ENCODE measurements at places on chromosomes 1 and 21.
A peak's percentile ranks its signal among the peaks of the same experiment; 100 is the strongest.

DNA sequence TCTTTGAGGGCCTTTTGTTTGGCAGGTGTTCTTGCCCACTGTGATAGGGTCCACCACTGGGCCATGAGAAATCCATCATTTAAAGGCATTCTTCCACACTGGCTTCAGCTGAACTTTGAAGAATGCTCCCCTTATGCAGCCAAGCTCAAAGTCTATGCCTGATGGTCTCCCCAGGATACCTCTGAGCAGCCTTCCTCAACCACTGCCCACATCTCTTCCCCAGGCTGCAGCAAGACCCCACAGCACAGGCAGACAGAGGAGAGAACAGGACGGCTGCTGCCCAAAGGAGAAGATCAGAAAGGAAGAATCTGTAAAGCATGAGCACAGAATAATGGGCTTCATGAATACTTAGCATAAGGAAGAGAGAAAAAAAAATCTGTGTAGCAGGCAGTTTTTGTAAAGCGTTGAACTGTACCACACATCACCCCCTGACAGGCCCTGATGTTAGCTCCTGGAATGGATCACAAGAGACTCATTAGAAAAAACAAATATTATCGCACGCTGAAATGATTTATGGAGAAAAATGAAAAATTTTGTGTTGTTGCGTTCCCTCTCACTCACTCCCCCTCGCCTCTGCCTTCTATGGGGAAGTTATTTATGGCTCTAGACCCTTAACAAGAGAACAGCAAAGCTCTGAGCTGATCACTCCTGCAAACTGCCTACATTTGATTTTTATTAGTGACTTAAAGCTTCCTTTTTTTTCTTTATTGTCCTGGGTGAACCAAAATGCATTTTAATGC lies 134.1 kb downstream of the TMEM53 start:
- DNase-seq: no peak

DNA sequence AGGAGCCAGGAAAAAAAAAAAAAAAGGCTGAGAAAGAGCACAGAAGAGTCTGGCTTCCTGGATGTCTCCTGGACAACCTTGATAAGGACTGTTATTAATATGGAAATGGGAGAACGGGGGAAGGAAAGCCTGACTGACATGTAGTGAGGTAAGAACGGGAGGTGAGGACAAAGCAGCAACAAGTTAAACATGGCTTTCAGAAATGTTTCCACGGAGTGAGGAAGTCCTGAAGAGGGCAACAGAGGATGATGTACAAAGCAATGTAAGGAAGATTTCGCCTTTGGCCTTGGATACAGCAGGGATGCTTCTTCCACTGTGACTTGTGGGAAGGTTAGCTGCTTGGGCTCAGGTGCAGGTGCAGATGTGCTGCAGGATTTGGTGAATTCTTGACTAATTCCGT lies 11.9 kb upstream of the NIBAN1 start:
- no peak for DNase-seq

DNA sequence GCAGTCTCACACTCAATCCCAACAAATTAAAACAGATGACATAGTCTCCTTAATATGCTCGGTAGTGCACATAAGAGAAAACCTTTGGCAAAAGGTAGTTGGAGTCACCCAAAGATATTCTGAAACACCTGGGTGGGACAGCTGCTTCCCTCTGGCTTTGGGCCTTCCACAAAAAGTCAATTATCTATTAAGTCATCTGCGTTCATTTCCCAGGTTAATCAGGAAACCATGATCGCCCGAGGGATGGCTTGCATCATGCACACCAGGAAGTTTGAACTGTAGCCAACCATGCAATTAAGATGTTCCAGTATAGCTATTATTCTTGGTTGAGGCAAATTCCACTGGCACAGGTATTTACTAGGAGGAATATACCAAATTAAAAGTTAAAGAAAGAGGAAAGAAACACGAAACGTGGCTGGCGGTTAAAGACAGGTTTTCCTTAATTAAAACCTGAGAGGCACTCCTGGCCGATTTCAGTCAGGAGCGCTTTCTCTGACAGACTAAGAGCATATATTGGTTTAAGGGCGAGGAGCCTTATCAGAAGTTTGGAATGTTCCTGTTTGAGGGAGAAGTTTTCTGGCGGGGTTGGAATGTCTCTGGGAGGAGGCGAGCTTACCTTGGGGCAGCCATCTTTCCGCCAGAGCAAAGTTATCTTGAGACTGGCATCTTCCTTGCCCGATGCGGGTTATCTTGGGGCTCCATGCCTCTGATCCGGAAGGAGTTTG lies 19.9 kb downstream of the CLDN17 start:
- DNase-seq: no peak

DNA sequence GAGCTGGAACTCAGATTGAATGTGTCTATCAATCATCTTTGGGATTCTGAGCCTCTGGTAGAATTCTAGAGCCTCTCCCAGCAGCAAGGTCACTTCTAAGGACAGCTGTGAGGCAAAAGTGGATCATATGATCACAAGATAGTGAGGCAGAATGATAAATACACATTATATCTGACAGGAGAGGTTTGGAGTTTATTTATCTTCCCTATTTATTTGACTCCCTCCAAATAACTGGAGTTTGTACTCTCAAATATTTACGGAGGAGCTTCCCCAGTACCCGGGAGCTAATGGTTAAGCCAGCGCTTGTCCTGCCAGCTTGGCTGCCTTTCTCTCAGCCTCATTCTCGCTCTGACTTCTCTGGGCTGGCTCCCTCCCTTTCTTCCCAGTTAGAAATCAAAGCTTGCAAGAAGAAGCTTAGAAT lies 2.3 kb downstream of the HMGCS2 start:
- no peak for DNase-seq

DNA sequence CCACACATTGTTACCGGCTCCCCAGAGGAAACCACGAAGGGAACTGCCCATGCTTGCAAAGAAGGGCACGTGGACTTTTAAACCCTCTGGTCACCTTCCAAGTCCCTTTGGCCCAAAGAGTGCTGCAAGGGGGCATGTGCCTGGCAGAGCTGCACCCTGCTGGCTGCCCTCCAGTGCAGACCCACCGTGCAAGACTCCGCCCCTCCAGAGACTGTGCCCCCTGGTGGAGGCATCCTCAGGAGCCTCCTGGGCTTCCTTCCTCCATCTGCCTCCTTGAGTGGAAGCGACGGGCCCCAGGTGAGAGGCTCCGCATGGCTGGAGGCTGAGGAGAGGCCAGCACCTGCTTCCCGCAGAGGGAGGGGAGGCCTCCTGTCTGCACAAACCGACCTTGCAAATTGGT lies 100.6 kb downstream of the CRYAA start:
- DNase-seq: no peak

DNA sequence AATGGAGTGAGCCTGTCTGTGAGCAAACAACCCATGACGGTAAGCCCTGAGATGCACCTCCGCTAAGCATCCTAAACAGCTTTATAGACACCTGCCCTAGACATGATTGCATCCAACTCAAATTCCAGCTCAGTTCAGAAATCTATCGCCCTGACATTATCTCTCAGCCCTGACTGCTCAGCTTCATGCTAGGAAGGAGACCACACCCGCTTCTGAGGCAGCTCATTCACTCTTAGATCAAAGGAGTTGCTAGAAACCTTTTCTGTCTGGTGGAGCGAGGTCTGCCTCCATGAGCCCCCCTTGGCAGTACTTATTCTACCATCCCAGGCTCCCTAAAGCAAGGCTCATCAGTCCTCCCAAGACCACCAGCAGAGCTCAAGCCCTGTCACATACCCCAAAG lies 17.0 kb downstream of the IL10RB start:
- DNase-seq: no peak

GRCh38 chr1:56137090-56137489 lies 442.3 kb downstream of the PLPP3 start:
- DNase-seq: no peak

GRCh38 chr1:180672105-180672504 lies 40.3 kb downstream of the XPR1 start:
- peak; percentile 19 for DNase-seq

GRCh38 chr1:25780318-25781129 lies 19.5 kb upstream of the SELENON start:
- peak; percentile 45 for DNase-seq

DNA sequence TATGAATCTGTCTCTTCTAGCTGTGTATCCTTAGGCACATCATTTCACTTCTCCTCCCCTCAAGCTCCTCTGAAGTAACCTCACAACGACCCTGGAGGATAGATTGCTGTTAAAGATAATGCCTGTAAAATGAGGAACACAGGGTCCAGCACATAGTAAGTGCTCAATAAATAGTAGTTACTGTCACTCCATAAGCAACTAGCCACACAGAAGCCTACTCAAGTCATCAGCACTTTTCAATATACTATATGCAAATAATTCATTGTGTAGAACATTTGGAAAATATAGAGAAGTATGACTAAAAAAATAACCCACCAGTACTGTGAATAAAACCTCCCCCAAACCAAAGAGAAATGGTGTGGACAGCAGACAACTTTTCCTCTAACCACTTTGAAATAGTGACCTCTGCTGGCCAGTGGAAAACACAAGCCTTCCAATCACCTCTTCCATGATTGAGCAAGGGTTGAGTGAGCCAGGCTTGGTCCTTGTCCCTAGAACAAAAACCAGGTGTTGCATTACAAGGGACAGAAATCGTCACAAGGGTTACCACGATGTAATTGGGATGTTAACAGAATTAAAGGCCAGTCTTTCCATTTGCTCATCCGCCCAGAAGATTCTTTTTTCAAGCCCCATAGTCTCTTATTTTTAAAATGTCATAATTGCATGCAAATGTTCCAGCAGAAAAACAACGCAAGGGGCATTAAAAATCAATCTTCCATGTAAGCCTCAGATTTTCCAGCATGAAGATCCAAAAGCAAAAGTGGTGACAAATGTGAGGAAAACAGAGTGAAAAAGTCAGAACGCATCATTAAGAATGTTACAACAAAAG lies 15.7 kb upstream of the GLIS1 start:
- DNase-seq: peak; percentile 60

- DNase-seq: peak; percentile 41
These were observed 482 bp downstream of the SLC2A5 start for GRCh38 chr1:9068981-9069325.

DNA sequence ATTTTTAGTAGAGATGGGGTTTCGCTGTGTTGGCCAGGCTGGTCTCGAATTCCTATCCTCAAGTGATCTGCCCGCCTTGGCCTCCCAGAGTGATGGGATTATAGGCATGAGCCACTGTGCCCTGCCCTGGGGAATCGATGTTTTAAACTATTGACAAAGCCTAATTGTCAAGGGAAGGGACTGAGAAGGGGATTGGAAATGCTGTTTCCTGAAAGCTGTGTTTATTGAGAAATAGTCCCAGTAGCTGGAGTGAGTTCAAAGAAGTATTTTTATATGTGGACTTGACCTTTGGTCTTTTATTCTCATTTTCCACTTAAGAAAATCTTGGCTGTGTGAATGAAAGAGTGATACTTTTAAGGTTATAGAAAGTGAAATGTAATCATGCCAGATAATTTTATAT lies 47.5 kb downstream of the KIF1B start:
- peak; percentile 11 for DNase-seq

DNA sequence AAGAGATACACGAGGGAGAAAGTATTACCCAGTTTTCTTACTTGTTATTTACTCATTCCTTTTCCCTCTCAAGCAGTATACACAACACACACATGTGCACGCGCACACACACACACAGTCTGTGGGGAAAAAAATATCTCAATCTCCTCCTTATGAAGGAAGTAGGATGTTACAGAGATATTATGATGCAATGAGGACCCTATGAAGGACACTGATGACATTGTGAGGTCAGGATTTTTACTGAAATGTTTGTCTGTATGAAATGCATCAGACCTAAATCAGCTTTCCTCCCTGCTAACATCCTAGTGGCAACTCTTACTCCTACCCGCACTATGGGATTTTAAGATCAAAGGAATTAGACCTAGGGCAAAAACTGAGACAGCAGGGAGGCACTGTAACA lies at the start of gene WDR64:
TSS of gene WDR64 (plus strand) at position 270 of the 400 bp plus-strand sequence. CDS start 204 bp downstream, outside the sequence.
- DNase-seq: no peak

- peak; percentile 3 for DNase-seq
These were observed 22.8 kb downstream of the CYYR1 start for GRCh38 chr21:26550326-26550725.

DNA sequence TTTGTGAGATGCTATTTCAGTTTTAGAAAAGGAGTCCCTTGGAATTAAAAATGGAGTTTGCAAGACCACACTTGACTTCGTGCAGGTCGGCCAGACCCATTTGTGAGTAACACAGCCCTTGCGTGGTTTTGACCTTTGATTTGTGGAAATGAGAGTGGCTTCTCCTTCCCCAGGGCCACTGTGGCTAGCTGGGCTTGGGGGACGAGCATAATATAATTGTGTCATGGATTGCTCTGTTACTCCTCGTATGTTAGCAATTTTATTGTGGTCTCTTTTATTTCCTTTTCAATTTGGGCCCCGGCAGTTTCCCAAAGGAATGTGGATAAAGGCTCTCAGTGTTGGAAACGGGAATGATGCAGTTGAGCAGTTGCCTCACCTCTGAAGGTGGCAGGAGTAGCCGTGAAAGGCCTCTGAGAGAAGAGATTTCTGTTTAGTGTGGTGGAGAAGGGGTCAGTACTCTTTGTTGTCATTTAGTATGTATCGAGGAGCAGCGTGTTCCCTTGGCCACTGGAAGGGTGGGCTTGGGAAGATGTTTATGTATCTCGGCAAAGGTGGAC lies 194.6 kb downstream of the PBX1 start:
- DNase-seq: peak; percentile 37

- no peak for DNase-seq
These were observed 7.1 kb upstream of the DDI2 start for GRCh38 chr1:15610167-15610566.

DNA sequence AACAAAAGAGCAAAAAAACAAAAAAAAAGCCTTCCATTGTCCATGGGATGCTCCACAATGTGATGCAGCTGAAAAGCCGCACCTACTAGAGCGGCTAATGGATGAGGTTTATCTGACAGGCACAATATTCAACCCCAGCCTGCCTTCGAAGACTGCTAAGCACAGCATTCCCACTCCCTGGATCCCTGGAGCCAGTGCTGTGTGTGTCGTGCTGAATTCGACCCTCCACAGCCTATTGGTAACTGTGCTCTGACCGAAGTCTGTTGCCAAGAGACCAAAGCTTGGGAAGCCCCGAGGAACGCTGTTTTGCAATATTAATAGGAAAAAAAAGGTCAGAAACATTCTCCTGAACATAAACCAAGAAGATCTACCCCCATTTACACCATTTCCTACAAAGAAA lies 57.2 kb upstream of the PUM1 start:
- DNase-seq: no peak

All from foreskin fibroblast (primary cell).